ENCODE measurements at places on chromosomes 11 and 22.

- no peak for DNase-seq
These were observed 8.8 kb downstream of the BCL9L start for GRCh38 chr11:118916842-118917388.

- DNase-seq = no peak
These were observed 20.3 kb downstream of the DKK3 start for GRCh38 chr11:11988099-11988651.

- no peak for DNase-seq
These were observed 26.2 kb downstream of the MPPED1 start for GRCh38 chr22:43437871-43438475.

GRCh38 chr11:2518983-2519340 lies 74.2 kb downstream of the KCNQ1 start:
- no peak for DNase-seq

- no peak for DNase-seq
These were observed 1.9 kb downstream of the EHBP1L1 start for GRCh38 chr11:65577756-65578109.

DNA sequence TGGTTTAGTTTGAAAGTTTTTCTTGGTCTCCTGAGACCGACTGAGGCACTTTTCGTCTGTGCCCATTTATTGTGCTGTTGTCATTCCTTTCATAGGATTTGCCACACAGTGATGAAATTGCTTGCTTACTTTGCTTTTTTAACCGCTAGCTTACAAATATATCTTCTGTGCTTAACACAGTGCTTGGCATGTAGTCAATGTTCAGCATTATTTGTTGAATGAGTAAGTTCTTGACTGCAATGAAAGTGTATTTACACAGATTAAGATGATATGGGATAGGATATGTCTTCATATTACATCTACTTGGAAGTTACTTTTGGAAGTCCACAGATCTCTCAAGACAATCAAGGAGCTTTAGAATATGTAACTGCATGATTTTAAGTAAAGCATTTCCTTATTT lies 91.2 kb downstream of the GRIA4 start:
- DNase-seq = no peak

GRCh38 chr11:35352077-35352888 lies 67.1 kb downstream of the SLC1A2 start:
- DNase-seq = no peak

GRCh38 chr11:2808850-2809846 lies 76.4 kb downstream of the CDKN1C start:
- DNase-seq = no peak
